Left lung (tissue), 14 donors: ENCODE measurements at places on chromosomes 7 and 10. TPM values are rescaled to one million over a fixed set of nuclear protein-coding genes. Genes with fewer than 3 reads are reported as not detected.

The RPEL1 gene
- total RNA-seq: 0.12 TPM

The WNT8B gene
- not detected for total RNA-seq

The PLCE1 gene
- total RNA-seq: 9.8 TPM

The SFXN3 gene
- total RNA-seq: 67.2 TPM
